Choroid plexus epithelial cell (primary cell): ENCODE measurements at places on chromosomes 3 and 15.

DNA sequence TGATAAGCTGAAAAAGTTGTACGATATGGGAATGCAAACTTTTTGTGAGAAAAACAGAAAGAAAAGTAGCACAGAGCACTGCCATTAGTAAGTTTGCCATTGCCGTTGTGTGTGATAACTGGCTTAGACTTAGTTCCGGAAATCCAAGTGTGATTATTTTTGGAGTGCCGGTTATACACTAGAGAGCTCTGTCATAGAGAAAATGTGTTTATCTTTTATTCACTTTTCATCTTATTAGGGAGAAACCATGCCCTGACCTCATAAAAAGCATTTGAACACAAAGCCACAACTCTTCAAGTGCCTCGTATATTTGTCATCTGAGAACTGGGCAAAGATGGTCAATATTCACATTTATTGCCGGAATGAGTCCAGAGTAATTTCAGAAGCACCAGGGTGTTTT is 36.1 kb downstream of the CTDSPL start:
- DNase-seq, result no peak

DNA sequence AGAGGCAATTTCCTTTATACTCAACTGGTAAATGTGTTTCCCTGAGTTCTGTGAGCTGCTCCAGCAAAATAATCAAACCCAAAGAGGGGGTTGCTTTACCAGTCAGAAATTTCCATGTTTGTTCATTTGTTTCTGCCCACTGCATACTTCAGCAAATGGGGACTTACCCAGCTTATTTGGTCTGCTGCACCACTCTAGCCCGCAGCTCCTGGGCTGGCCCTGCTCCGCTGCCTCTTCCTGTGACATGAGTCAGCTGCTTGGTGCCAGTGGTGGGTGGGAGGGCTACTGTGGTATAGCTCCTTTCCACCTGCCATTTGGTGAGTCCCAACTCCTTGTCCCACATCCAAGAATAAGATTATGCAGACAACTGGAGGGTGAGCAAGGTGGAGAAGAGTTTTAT is 644.2 kb downstream of the MCTP2 start:
- no peak for DNase-seq

GRCh38 chr15:73941044-73941443 is 14.8 kb downstream of the LOXL1 start:
- peak; percentile 91 for DNase-seq

GRCh38 chr15:86663304-86663703 is 583.6 kb downstream of the AGBL1 start:
- no peak for DNase-seq

- DNase-seq, result peak; percentile 52
Measured at GRCh38 chr3:189588070-189588469, 43.1 kb upstream of the TP63 start.

DNA sequence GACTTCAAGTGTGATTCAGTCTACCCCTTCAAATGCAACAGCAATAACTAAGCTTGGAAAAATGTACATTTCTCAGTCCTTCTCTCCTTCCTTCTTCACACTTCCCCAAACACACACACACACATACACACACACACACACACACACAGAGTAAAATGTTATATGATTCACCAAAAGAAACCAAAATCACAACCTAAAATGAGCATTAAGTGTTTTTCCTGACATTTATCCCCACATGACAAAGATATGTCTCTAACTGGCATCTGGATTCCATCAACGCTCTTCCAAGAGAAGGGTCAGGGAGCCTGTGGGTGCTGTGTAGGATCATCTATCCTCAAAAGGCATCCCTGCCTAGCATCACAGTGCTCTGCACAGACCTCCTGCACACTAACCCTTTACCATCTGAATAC is 21.0 kb downstream of the PDZRN3 start:
- peak; percentile 18 for DNase-seq

- DNase-seq, result peak; percentile 71
Measured at GRCh38 chr3:140186421-140186920, 251.5 kb downstream of the CLSTN2 start.

DNA sequence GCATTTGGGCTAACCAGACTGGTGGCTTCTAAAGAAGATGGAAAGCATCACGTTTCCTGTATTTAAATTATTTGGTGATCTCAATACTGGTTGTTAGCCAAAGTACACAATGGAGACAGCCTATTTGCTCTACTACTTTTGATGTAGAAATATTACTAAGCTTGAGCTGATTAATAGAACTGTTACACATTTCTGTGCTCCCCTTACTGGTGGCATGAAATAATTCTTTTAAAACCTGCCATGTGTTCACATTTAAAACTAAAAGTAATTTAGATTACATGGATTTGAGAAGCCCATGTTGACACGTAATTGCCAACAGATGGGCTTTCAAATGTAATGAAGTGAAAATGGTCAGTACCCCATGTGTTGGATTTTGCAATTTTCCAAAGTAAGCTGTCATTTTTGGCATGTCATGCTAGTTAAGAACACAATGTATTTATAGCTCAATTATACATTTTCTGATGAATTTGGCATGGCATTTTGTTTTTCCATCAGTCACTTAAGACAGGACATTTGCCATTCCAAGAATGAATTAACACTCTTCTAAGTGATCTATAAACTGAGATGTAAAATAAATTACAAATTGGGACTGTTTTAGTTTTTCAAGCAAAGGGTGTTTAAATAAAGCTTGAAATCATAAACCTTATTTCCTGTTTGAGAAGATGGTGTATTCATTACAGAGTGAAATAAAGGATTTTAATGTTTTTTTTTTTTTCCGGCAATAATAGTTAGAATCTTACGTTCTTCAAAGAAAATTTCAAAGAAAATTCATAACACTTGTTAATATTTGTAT is 10.8 kb upstream of the RARRES1 start:
- peak; percentile 48 for DNase-seq

DNA sequence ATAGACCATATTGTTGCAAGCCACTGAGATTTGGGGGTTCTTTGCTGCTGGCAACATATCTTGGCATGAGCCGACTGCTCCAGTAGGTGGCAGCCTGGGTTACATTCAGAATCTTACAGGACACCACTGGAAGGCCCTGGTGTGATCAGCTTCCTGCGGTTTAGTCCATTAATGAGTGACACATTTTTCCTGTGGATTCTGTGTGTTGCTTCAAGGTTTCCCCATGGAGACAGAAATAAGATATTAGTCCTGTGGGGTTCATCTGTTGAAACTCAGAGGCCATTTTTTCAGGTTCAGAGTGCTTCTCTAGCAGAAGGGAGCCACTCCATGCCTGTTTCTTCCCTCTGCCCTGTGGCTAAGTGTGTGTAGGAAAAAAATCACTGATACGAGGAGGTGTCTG is 116.2 kb downstream of the MFSD1 start:
- DNase-seq, result peak; percentile 83

- no peak for DNase-seq
Measured at GRCh38 chr3:103786296-103786695, 1351.5 kb downstream of the ZPLD1 start.

DNA sequence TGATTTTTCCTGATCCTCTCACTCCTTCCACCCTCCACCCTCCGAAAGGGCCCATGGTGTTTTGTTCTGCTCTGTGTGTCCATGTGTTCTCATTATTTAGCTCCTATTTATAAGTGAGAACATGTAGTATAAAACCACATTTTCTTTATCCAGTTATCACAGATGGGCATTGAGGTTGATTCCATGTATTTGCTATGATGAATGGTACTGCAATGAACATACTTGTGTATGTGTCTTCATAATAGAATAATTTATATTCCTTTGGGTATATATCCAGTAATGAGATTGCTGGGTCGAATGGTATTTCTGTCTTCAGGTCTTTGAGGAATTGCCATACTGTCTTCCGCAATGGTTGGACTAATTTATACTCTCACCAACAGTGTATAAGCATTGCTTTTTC is 126.0 kb downstream of the IMPG2 start:
- DNase-seq, result no peak

DNA sequence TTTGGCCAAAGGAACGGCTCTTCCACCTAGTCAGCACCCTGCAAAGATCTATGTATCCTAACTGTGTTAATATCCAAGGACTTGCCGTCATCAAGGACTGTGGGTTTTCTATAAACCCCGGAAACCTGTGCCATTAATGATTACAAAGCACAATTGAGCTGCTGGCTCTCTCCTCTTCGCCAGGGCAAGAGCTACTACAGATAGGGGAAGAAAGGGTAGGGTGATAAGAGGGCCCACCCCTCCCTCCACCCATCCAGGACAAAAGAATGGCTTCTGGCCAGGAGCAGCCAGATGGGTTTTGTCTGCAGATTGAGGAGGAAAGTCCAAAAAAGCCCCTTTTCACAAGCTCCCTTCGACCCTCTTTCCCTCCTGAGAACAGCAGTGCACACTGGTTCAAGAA is 9.9 kb downstream of the RFT1 start:
- DNase-seq, result no peak

- DNase-seq, result no peak
Measured at GRCh38 chr3:135260025-135260424, 465.0 kb downstream of the EPHB1 start.
